ENCODE measurements at places on chromosomes 7 and 10. TPM values are rescaled to one million over a fixed set of nuclear protein-coding genes. Genes with fewer than 3 reads are reported as not detected.

- H3K4me1 ChIP-seq, result peaks cover 32% of the 10 kb centered on the region
- DNase-seq, result no peak
- H3K27me3 ChIP-seq, result no peaks in the 10 kb centered on the region
- H3K4me3 ChIP-seq, result no peak overlapping the region
Measured at GRCh38 chr7:87204933-87205332, 14.6 kb downstream of the TMEM243 start.

Gene RNF32
- total RNA-seq, result 1.9 TPM

GRCh38 chr7:30799206-30799975, 28.2 kb downstream of the MINDY4 start:
- H3K27me3 ChIP-seq, result no peaks in the 10 kb centered on the region
- H3K4me1 ChIP-seq, result peaks cover 32% of the 10 kb centered on the region
- no peak overlapping the region for H3K27ac ChIP-seq
- no peak overlapping the region for H3K4me3 ChIP-seq
- H3K36me3 ChIP-seq, result peaks cover 6% of the 10 kb centered on the region

DNA sequence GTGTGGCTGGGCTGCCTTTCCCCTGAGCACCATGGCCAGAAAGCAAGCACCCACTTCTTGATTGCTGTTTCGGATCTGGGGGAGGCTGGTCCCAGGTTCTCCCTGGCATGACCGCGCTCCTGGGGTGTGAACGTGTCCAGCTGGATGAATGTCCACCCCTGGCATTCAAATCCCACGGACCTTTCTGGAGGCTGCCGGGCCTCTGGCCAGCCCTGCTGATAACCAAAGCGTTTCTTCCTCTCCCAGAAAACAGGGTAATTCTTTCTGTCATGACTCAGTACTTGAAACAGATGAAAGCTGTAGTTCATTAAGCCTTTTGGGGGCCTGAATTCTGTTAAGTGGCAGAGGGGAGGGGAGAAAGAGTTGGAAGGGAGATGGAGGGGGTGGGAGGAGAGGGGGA, 73.1 kb upstream of the SAMD8 start:
- no peak overlapping the region for H3K27ac ChIP-seq
- no peaks in the 10 kb centered on the region for H3K4me1 ChIP-seq
- DNase-seq, result no peak
- no peak overlapping the region for H3K4me3 ChIP-seq
- H3K27me3 ChIP-seq, result no peaks in the 10 kb centered on the region
- no peaks in the 10 kb centered on the region for H3K36me3 ChIP-seq

DNA sequence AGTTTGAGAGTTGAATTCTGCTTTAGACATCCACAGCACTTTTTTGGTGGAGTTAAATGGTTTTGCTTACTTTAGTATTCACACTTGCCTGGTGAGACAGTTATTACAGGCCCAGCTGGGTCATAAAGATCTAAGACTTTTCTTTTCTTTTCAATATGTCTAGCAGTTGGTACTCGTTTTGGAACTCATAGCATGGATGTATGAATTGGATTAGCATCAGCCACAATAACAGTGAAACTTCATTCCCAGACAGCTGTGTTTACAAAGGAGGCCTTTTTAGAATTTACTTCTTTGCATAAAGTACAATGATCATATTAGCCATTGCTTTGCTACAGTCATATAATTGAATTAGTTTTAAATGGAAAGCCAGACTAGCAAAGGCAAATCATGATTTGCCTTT, 168.4 kb upstream of the DKK1 start:
- no peak overlapping the region for H3K27ac ChIP-seq
- H3K27me3 ChIP-seq, result no peaks in the 10 kb centered on the region
- DNase-seq, result no peak
- no peaks in the 10 kb centered on the region for H3K4me1 ChIP-seq
- no peak overlapping the region for H3K4me3 ChIP-seq

DNA sequence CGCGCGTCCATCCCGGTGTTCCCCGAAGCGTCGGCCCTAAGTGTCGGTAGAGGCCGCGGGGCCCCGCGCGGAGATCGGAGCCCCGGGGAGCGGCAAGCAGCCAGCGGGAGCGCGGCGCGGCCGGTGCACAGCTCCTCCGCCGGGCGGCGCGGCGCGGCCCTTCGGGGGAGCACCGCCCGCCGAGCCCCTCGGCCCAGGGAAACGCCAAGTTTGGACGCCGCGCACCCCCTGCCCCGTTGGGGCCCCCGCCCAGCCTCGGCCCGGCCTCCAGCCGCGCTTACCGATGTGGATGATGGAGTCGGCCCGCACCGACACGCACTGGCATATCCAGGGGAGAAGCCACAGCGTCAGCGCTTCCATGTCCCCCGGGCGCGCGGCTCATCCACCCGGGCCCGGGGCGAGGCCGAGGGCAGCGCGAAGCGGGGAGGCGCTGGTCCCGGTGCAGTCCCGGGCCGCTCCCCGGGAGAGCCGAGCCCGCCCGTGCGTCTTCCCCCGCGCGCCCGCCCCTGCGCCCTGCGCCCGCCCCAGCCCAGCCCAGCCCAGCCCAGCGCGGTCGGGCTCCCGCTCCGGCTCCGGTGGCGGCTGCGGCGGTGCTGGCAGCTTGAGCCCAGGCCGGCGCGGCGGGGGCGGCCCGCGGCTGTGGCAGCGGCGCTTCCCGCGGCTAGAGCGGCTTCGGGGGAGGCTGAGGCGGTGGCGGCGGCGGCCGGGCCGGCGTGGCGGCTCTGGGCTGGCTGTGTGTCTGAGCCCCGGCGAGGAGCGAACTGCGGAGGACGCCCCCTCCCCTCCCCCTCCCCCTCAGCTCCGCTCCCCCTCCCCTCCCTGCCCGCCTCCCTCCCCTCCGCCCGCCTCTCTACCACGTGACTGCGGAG, at the start of gene GRID1:
TSS of gene GRID1 (minus strand) at position 763 of the 869 bp plus-strand sequence.
- peak within 1 kb of the TSS; percentile 45 for H3K4me3 ChIP-seq
- H3K27me3 ChIP-seq, result peaks cover 56% of the 10 kb centered on the region

DNA sequence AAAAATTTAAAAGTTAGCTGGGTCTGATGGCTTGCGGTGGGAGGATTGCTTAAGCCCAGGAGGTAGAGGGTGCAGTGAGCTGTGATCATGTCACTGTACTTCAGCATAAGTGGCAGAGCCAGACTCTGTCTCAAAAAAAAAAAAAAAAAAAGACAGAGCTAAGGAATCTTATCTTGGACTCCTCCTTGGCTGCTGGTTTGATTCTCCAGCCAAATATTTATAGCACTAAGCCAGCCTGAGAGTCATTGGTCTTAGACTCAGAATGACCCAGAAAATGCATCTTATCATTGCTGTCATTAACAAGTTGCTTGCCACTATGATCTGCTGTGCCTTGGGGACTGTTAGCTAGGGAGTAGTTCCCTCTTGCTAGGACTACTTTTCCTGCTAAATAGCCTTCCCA, 164.7 kb downstream of the GNAT3 start:
- no peak overlapping the region for H3K27ac ChIP-seq
- no peak overlapping the region for H3K4me3 ChIP-seq
- no peaks in the 10 kb centered on the region for H3K36me3 ChIP-seq
- no peak for DNase-seq
- H3K27me3 ChIP-seq, result no peaks in the 10 kb centered on the region
- no peaks in the 10 kb centered on the region for H3K4me1 ChIP-seq

DNA sequence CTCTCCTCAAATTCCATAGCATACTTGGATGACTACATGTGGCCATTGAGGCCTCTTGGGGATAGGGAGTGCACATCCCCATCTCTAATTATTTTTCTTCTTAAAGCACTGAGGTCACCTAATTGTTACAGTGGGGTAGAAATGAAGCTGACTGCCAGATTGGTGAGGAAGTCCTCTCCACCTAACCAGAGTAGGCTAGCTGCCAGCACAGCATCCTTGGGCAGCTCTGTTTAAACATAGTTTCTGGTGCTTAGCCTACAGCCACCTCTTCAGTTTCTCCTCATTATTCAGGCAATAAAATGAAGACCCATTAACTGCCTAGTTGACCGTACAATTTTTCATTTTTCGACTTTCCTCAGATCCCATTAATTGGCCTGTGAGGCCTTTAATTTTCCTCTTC, 104.6 kb downstream of the MLLT10 start:
- H3K4me3 ChIP-seq, result no peak overlapping the region
- no peaks in the 10 kb centered on the region for H3K27me3 ChIP-seq
- no peak overlapping the region for H3K27ac ChIP-seq
- no peak for DNase-seq
- peaks cover 20% of the 10 kb centered on the region for H3K36me3 ChIP-seq

- H3K27me3 ChIP-seq, result no peaks in the 10 kb centered on the region
- H3K36me3 ChIP-seq, result no peaks in the 10 kb centered on the region
- DNase-seq, result no peak
- H3K4me1 ChIP-seq, result peaks cover 15% of the 10 kb centered on the region
Measured at GRCh38 chr10:21296575-21297355, 228.7 kb downstream of the SKIDA1 start.

Gene CUL2
- 33.0 TPM for total RNA-seq

Gene PRR15
- total RNA-seq, result 2.1 TPM

DNA sequence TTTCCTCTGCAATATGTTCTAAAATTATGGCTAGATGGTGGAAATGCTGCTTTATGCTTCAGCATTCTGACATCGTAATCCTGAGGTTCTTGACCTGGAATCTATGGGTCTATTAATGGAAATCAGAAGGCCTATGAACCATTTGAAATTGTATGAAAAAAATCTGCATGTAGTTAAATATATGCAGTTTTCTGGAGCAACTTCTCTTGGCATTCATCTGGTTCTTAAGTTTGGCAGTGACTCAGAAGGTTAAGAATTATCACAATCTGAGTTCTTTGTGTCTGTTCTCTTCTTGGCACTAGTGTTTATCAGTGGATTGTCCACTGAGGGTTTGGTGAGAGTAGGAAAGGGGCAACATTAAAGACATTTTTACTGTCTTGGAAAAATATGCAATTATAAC, 71.1 kb upstream of the FZD1 start:
- no peak overlapping the region for H3K4me3 ChIP-seq
- no peaks in the 10 kb centered on the region for H3K27me3 ChIP-seq
- H3K27ac ChIP-seq, result no peak overlapping the region
- H3K36me3 ChIP-seq, result no peaks in the 10 kb centered on the region
- H3K4me1 ChIP-seq, result no peaks in the 10 kb centered on the region

- DNase-seq, result no peak
- H3K36me3 ChIP-seq, result no peaks in the 10 kb centered on the region
- H3K27me3 ChIP-seq, result no peaks in the 10 kb centered on the region
- no peak overlapping the region for H3K4me3 ChIP-seq
- H3K4me1 ChIP-seq, result no peaks in the 10 kb centered on the region
Measured at GRCh38 chr7:134533288-134533771, 6.0 kb downstream of the AKR1B10 start.

DNA sequence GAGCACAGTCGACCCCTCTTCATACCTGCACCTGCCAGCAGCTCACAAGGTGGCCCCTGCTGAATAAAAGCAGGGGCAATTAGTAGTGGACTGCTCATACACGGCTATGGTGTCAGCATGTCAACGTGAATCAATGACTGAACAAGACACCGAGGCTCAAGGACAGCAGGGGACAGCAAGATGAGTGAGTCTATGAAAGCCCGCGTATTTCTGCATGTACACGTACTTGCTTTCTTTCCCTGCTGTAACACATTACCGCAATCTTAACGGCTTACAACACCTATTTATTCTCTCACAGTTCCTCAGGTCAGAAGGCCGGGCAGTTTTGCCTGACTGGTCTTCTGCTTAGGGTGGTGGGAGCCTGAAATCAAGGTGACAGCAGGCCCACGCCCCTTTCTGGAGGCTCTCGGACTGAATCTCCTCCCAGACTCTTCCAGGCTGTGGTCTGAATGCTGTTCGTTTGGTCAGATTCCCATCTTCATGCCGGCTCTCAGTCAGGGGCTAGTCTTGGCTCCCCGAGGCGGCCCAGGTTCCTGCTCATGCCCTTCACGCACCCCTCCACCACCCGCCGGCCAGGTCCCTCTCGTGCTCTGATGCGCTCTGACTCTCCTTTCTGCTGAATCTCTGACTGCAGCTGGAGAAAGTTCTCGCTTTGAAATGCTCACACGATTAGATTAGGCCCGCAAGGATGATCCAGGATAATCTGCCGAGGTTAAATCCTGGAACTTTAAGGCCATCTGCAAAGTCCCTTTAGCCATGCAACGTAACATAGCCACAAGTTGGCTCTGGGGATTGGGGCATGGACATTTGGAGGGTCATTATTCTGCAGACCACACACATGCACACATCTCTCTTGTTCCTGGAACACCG, 7.8 kb upstream of the PPP2R2D start:
- H3K4me1 ChIP-seq, result no peaks in the 10 kb centered on the region
- no peaks in the 10 kb centered on the region for H3K36me3 ChIP-seq
- no peak overlapping the region for H3K4me3 ChIP-seq
- H3K27ac ChIP-seq, result no peak overlapping the region
- DNase-seq, result no peak
- H3K27me3 ChIP-seq, result peaks cover 9% of the 10 kb centered on the region

Gene CACNA2D1
- 10.3 TPM for total RNA-seq

DNA sequence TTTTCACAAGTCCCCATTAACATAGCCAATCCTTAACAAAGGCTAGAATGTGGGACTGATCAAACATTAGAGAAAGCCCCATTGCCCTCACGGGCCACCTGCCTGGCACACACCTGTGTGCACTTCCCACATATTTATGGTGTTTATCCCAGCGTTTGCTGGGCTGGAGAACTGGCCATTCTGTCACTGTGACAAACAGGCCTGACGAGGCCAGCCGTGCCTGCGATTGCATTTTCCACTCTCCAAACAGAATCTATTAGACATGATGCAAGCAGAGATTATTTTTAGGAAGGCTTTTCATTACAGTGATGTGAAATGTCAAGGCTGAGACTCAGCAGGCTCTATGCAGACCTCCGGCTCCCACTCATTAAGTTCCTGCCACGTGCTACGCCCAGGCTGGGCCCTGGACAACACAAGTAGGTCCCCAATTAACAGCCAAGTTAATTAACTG, 20.4 kb downstream of the PTPRN2 start:
- no peaks in the 10 kb centered on the region for H3K4me1 ChIP-seq
- no peak for DNase-seq
- no peak overlapping the region for H3K4me3 ChIP-seq
- no peak overlapping the region for H3K27ac ChIP-seq
- no peaks in the 10 kb centered on the region for H3K36me3 ChIP-seq

Gene CYP2W1
- total RNA-seq, result not detected

DNA sequence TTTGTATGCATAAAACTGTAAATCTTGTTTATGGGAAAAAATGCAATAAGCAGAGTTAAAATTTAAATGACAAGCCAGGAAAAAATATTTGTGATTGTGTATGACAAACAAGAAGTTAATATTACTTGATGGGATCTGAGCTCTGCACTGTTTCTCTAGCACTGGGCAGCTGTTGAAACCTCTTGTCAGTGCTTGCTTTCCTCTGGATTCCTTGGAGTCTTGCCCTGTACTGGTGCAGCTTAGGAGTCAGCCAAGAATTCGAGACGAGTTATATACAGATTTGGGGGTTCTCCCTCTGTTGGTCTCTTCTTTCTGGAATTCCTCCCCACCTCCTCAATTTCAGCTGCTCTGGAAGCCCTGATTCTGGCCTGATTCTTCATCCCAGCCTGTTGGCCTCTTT, 24.3 kb upstream of the OPN4 start:
- no peaks in the 10 kb centered on the region for H3K36me3 ChIP-seq
- no peak overlapping the region for H3K27ac ChIP-seq
- H3K4me1 ChIP-seq, result no peaks in the 10 kb centered on the region
- no peak overlapping the region for H3K4me3 ChIP-seq
- H3K27me3 ChIP-seq, result peaks cover 44% of the 10 kb centered on the region

Measured in upper lobe of right lung (tissue), 1 donor.